Fibroblast of skin of right biceps (primary cell): ENCODE measurements at places on chromosomes 2 and 18.

DNA sequence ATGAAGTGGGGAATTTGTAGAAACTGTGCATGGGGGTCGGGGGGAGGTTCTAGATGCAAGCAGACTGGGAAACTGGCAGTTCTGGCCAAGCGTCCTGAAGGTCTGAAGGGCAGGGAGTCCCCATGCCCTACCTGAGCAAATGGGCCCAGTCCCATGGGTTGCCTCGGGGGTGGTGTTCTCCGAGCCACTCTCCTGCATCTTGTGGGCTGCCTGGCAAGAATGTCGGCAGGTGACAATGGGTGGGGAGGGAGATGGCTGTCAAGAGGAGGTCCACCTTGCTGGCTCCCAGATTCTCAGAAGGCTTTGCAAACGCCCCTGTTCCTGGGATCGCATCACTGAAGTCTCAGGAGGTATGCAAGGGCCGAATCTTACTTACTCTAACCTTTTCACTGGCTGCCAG, 21.3 kb downstream of the INHBB start:
- no peak for DNase-seq

DNA sequence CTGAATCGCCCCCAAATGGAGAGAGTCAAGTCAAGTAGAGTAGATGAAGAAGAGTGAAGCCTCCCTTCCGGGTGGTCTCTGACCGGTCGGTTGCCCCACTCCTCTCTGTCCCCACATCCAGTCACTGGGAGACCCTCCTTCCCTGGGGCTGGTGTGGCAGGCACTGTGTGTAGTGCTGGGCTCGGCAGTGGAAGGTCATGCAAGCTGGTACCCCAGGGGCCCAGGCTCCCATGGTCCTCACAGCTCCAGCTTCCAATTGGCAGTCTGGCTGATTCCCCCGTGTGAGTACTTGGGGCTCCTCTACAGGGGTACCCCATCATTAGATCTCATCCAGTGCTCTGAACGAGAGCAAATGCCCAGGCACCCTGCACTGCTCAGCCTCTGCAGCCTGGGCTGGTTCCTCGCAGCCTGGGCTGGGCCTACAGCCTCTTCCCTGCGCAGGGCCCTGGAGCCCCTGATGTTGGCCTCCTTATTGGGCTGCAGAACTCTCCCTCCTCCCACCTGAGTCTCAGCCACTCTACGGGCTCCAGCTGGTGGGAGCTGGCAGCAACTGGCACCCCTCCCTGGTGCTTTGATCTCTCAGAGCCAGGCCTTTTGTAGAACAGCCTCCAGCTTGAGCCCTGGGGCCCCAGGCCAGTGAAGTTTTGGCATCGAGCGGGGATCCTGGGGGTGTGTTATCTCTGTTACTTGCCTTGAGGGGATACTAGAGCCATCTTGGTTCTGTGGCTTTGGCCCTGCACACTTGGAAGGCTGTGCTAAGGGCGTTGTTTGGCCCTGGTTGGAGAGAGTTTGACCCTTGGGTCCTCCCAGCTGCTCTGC, 187.8 kb upstream of the HDAC4 start:
- no peak for DNase-seq

GRCh38 chr2:49044350-49045079, 109.8 kb downstream of the FSHR start:
- peak; percentile 10 for DNase-seq

- DNase-seq: no peak
These were observed 112.0 kb upstream of the PNPT1 start for GRCh38 chr2:55805686-55806085.

DNA sequence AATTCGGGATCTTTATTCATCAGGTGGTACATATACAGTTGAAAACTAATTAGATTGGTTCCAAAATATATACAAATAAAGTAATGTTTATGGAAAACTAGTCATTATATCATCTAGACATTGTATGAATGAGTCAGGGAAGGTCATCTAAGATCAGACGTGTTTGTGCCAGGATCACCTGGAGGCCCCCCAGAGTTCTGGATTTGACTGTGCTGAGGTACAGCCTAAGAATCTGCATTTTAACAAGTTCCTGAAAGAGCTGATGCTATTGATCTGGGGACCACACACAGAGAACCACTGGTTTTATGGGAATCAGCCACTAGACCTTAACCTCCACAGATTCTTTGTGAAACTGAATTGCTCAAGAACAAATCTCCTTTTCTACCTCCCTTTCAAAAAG, 43.2 kb downstream of the PARD6G start:
- DNase-seq: no peak

- DNase-seq: no peak
These were observed 114.4 kb upstream of the ACVR1C start for GRCh38 chr2:157743051-157743450.

GRCh38 chr2:8805278-8806210, 31.9 kb downstream of the KIDINS220 start:
- DNase-seq: no peak

DNA sequence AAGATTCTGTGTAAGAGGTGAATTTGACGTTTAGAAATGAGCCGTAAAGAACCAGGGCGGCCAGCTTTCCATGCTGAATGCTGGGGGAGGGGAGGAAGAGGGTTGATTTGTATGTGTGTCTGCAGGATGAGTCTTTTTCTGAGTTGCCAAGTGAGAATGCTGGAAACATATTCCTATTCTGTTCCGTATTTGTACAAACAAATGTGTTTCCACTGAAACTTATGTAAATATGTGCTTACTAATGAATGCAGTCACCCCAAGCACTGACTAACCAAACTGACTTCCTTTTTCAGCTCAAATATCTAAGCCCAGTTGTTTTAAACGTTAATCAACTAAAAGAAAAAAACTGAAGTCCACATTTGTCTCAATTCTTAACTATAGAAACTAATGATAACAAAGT, 74.9 kb upstream of the APCDD1 start:
- DNase-seq: peak; percentile 59

DNA sequence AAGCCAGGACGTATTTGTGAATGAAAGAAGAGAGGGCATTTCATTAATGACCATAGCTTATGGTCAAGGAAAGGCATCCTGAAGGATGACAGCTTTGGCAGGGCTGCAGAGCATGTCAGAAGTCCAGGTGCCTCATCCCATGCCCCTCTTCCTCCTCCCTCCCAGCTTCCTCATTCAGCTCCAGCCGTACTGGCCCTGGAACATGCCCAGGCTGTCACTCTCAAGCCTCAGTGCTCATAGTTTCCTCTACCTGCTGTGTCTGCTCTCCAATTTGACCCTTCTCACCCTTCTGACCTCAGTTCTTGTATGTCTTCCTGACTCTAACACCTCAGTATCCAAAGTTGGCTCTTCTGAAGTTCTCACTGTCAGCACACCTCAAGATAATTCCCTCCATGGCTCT, 695.8 kb upstream of the HS6ST1 start:
- no peak for DNase-seq

GRCh38 chr18:22101731-22102130, 67.7 kb upstream of the GATA6 start:
- no peak for DNase-seq

DNA sequence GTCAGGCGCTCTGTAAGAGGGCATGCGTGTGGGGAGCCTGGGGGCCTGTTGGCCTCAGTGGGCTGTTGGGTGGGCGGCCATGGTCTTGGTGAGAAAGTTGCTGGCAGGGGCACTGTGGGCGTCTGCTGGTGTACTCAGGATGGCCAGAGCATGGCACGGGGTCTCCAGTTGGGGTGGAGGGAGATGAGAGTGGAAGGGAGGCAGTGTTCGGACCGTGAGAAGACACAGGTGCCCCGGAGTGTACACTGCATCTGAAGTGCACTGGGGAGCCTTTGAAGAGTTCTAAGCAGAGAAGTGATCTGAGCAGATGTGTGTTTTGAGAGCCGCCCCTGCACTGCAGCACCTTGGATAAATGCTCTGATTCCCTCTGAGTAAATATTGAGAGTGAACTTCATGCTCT, 150.8 kb downstream of the LDLRAD4 start:
- DNase-seq: no peak
